ENCODE measurements at places on chromosomes 7 and 10.
A peak's percentile ranks its signal among the peaks of the same experiment; 100 is the strongest.

- DNase-seq, result peak; percentile 79
Measured at GRCh38 chr10:95467162-95467599, 94.0 kb downstream of the SORBS1 start.

DNA sequence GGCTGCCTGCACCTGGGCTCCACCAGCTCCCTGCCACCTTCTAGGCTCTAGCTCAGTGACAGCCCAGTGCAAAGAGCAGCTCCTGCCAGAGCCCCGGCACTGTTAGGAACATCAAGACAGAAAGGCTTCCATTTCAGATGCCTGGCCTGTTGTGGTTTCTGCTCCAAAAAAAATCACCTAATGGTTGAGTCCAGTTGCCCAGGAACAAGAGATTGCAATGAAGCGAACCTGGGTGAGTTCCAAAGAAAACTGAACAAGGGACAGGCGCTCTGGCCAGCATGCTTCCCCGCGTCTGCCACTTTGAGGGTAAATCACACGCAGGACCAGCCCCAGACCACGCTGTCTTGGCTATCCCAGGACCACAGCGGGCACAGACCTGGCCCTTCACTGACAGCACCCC, 47.0 kb upstream of the RASGEF1A start:
- DNase-seq, result no peak

DNA sequence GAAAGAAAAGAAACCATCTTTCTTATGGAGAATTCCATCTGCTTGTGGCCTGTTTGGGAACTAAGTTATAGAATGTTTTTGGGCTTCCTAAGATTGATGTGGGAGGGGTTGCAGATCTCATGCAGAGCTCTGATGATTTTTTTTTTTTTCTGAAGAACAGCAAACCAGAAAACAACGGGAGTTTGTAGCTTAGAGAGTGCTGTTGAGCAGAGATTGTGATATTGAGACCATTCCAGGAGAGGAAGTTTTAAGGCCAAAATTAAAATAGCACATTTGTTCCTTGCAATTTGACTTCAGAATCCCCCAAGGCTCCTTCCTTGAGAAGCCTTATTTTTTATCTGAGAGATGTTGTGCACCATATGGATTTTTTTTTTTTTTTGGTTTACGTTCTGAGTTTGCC, 159.5 kb upstream of the NRP1 start:
- DNase-seq, result no peak

- DNase-seq, result peak; percentile 58
Measured at GRCh38 chr7:75758491-75758890, 13.5 kb downstream of the CCL26 start.

- DNase-seq, result no peak
Measured at GRCh38 chr10:34524369-34525091, 290.6 kb downstream of the PARD3 start.

GRCh38 chr7:158584407-158584806, 3.2 kb downstream of the PTPRN2 start:
- no peak for DNase-seq

DNA sequence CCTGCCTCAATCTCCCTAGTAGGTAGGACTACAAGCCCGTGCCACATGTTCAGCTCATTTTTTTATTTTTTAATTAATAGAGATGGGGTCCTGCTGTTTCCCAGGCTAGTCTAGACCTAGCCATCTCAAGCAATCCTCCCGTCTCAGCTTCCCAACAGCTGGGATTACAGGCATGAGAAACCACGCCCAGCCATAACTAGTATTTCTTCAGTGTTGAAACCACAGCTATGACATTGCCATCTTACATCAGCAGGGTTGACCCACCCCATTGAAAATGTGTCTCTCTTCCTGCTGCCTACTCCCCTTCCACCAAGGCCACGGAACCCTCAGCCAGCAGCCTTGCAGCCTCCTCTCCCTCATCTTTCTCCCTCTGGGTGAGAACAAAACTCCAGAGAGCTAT, 62.1 kb upstream of the ZNF746 start:
- peak; percentile 67 for DNase-seq

Measured in adipocyte (in vitro differentiated cells).